ENCODE measurements at places on chromosomes 1 and 21.

GRCh38 chr21:31938330-31939301, 65.8 kb downstream of the HUNK start:
- no peak for DNase-seq

GRCh38 chr1:64093941-64094340, 109.5 kb upstream of the UBE2U start:
- DNase-seq, result no peak

DNA sequence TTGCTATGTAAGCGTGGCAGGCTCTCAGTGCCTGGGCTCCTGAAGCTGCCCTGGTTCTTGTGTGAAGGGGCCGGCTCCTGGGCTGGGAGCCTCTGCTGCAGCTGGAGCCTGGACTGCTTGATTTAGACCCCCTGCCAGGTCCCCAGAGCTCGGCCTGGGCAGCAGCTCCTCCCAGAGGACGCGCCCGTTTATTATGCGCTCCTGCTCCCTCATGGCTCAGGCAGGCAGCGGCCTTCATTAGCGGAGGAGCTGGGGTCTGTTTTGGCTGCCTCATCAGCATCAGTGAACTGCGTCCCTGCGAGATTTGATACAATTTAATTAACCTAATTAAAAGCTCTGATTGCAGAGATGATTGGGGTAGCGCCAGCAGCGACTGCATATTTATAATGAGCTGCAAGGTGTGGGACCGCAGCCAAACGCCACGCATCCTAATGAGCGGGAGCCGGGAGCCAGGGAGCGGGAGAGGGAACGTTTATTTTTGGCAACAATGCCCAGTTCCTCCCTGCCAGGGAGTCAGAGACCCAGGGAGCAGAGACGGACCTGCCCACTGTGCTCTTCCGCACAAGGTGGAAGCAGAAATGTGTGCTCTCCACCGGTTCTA, 16.6 kb downstream of the UTP11 start:
- no peak for DNase-seq

DNA sequence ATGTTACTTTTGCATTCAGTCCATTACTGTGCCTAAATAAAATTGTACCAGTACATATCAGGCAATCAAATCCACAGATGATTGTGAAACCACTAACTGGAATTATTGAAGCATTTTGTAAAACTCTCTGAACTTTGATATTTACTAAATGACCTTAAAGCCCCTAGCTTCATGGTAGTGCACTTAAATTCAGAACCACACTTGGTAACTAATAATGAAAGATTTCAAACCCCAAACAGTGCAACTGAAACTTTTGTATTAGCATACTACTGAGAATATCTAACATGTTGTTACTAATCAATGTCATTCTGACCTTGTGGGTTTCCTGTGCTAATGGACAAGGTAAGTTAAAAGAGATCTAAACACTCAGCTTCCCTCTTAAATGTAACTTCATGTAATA, at the start of gene CFHR3:
TSS of gene CFHR3 (plus strand) at position 238 of the 400 bp plus-strand sequence. CDS start at position 285, 47 bp downstream.
- DNase-seq, result no peak

DNA sequence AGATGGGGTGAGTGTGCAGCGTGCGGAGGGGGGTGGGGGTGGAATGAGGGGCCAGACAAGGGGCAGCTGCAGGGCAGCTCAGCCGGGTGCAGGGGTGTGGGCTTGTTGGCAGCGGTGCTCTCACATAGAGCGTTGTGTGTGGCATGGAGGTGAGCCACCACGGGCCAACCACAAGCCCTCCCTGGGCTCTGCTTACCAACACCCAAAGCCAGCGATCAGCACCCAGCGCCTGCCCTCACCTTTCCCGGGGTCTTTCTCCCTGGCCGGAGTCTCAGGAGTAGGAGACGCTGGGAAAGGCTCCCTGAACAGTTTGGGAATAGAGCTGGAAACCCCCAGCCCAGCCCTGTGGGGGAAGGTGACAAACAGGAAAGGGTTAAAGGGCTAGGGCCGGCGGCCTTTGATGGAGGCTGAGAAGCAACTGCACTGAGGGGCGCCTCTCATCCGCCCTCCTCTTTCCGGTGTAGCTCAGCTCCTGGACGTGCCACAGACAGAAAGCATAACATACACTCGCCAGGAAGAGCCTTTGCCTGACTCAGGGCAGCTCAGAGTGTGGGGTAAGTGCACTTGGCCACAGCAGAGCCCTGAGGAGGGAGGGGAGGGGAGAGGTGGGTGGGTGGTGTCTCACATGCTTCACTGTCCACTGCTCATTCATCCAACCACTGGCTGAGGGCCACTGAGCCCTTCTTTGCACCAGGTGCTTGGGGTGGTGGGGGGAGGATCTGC, 577 bp downstream of the IKBKE start:
- DNase-seq, result peak; percentile 40

Measured in activated naive CD4-positive, alpha-beta T cell treated with Interleukin-2 at 50 U/mL for 16 hours (primary cell).